ENCODE measurements at places on chromosomes 2 and 18.

DNA sequence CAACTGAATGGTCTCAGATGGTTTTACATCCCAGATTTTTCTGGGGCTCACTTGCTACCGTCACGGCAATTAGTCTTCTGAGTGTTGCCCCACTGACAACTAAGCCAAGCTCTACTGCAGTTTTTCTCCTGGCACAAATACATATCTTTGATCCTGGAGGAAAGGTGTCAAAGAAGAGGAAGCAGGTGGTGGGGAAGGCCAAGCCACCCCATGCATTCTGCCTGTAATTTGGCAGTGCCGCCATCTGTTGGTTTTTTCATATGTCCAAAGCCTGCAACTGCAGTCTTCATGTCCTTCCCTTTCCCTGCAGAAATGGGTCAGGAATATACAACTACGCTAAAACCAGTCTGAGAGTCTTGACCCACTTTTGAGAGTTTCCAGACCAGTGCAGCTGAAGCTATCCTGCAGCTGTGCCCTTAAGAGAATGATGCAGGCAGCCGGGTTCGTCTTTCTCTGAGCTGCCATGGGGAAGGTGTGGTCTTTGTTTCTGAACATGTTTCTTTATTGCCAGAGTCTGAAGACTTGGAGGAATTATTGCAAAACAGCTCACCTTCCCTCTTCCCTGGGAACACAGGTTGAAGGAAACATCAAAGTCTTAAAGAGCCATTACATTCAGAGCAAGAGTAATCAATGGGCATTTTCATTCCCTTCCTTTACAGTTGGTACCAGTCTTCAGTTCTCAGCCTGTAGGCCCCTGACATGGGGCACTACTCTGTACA is 71.8 kb upstream of the ATL2 start:
- no peak overlapping the region for H3K4me3 ChIP-seq
- no peaks in the 10 kb centered on the region for H3K36me3 ChIP-seq
- no peak for DNase-seq
- H3K4me1 ChIP-seq = peaks cover 14% of the 10 kb centered on the region
- H3K27me3 ChIP-seq = no peaks in the 10 kb centered on the region

- DNase-seq = no peak
- no peaks in the 10 kb centered on the region for H3K36me3 ChIP-seq
Measured at GRCh38 chr18:24947521-24948305, 404.3 kb downstream of the ZNF521 start.

GRCh38 chr2:85971366-85971765 is 82.6 kb upstream of the ST3GAL5 start:
- H3K4me3 ChIP-seq = no peak overlapping the region
- DNase-seq = no peak
- no peaks in the 10 kb centered on the region for H3K27me3 ChIP-seq

GRCh38 chr2:9696731-9697130 is 65.9 kb upstream of the YWHAQ start:
- no peak overlapping the region for H3K27ac ChIP-seq
- no peaks in the 10 kb centered on the region for H3K36me3 ChIP-seq
- no peak for DNase-seq
- peaks cover 7% of the 10 kb centered on the region for H3K4me1 ChIP-seq
- no peak overlapping the region for H3K4me3 ChIP-seq

DNA sequence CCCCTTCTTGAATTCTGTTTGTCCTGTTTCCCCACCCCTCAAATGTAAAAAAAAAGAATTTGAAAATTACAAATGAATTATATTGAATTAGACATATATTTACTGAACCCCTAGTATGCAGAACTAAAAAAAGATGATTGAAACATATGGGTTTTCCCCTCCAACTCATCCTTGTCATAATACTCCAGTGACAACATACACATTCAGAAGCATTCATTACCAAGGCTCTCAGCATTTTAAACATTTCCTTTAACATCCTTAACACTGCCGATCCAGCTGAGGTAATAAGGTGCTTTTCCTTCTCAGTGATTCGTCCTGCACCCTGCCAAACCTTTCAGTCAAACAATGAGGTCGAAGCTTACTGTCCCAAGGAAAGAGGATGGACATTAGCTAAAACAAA is 53.1 kb upstream of the DTNB start:
- H3K4me3 ChIP-seq = no peak overlapping the region
- H3K27me3 ChIP-seq = no peaks in the 10 kb centered on the region
- peaks cover 10% of the 10 kb centered on the region for H3K4me1 ChIP-seq
- no peak overlapping the region for H3K27ac ChIP-seq
- no peak for DNase-seq

GRCh38 chr2:183037074-183037552 is 1.1 kb downstream of the NCKAP1 start:
- DNase-seq = no peak
- peaks cover 21% of the 10 kb centered on the region for H3K27me3 ChIP-seq
- H3K4me3 ChIP-seq = peak overlapping the region; percentile 97
- H3K36me3 ChIP-seq = no peaks in the 10 kb centered on the region
- H3K27ac ChIP-seq = peak overlapping the region; percentile 99
- H3K4me1 ChIP-seq = peaks cover 35% of the 10 kb centered on the region

DNA sequence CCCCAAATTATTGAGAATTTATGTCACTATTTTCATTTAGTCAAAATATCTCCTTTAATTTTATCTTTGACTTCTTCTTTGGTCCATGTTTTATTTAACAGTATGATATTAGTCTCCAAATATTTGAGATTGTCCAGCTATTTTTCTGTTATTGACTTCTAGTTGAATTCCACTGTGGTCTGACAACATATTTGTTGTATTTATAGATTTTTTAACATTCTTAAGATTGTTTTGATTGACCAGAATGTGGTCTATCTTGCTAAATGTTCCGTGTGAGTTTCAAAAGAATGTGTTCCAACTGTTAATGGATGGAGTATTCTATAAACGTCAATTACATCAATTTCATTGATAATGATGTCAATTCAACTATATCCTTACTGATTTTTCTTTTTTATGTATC is 1452.1 kb downstream of the SUCLG1 start:
- no peak overlapping the region for H3K27ac ChIP-seq
- no peaks in the 10 kb centered on the region for H3K36me3 ChIP-seq
- no peaks in the 10 kb centered on the region for H3K4me1 ChIP-seq

DNA sequence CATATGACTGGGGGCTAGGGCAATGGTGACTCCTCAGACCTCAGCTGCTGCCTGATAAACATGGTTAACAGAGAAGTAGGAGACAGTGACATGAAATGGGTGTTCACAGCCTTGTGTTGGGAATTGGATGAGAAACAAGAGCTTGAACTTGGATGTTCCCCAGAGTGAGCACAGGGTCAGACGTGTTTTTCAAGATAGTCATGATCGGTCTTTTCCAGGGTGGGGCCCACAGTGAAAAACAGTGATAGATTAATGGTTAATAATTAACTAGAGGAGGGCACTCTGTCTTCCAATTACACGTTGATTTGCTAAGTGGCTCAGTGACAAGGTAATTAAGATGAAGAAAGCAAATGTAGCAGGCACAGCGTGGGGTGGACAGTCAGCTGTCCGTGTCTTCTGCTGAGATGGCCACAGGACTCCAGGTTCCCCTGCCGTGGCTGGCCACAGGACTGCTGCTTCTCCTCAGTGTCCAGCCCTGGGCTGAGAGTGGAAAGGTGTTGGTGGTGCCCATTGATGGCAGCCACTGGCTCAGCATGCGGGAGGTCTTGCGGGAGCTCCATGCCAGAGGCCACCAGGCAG is at the start of gene UGT1A3:
Gene UGT1A3, plus strand, starts transcription at position 320 of the 579 bp plus-strand sequence. Its CDS starts 85 bp downstream, at position 405.
- H3K27ac ChIP-seq = no peak within 1 kb of the TSS
- no peaks in the 10 kb centered on the region for H3K36me3 ChIP-seq
- no peaks in the 10 kb centered on the region for H3K27me3 ChIP-seq
- no peak for DNase-seq
- H3K4me3 ChIP-seq = no peak within 1 kb of the TSS

GRCh38 chr2:177556153-177556552 is 163.6 kb downstream of the AGPS start:
- H3K27me3 ChIP-seq = no peaks in the 10 kb centered on the region
- H3K4me1 ChIP-seq = no peaks in the 10 kb centered on the region
- no peaks in the 10 kb centered on the region for H3K36me3 ChIP-seq
- H3K27ac ChIP-seq = no peak overlapping the region
- DNase-seq = no peak
- H3K4me3 ChIP-seq = no peak overlapping the region

GRCh38 chr18:7830468-7830867 is 263.4 kb downstream of the PTPRM start:
- H3K27me3 ChIP-seq = no peaks in the 10 kb centered on the region
- H3K36me3 ChIP-seq = no peaks in the 10 kb centered on the region
- H3K4me3 ChIP-seq = no peak overlapping the region
- H3K4me1 ChIP-seq = no peaks in the 10 kb centered on the region

DNA sequence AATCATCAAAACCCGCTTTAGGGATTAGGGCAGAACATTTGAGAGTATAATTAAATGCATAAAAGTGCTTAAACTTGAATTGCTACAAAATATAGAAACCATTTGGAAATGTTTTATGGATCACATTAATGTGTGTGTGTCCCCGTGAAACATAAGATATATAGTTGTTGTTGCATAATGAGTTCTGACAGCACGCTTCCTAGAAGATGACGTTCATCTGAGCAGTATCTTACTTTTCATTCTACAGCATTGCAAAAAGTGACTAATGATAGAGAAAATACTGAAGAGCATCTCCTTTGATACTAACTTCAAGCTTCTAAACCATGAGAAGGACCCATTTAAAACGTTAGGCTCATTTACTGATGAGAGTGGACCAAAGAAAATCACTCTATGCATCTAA is 63.7 kb downstream of the SLC8A1 start:
- no peak overlapping the region for H3K4me3 ChIP-seq
- H3K36me3 ChIP-seq = no peaks in the 10 kb centered on the region
- H3K27me3 ChIP-seq = no peaks in the 10 kb centered on the region
- H3K4me1 ChIP-seq = no peaks in the 10 kb centered on the region
- no peak for DNase-seq

DNA sequence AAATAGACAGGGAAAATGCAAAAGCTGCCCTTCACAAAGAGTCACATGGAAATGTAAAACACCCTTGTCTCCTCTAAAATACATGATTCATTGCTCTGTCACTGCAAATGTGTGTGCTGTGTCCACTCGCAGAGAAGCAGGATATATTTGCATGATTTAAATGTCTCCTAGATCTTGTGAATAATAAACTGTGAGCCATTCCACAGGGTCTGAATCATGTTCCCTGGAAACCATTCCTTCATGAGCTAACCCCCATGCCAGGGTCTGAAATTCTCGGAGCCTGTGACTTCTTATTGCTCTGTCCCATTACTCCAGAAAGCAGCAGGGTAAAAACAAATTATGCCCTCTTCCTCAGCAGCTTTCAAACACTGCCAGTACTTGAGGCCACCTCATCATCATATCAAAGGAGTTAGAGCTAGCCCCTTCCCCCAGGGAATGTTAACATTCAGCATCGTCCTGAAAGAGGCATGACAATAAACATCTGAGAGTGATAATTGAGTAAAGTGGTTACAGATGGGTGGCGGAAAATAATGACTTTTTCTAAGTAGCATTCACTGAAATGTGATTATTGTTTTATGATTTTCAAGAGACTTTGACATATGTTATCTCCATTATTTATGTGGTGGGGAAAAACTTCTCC is 11.7 kb upstream of the CNGA3 start:
- H3K36me3 ChIP-seq = no peaks in the 10 kb centered on the region
- H3K27ac ChIP-seq = no peak overlapping the region
- peak; percentile 15 for DNase-seq
- peaks cover 18% of the 10 kb centered on the region for H3K4me1 ChIP-seq
- H3K27me3 ChIP-seq = no peaks in the 10 kb centered on the region
- H3K4me3 ChIP-seq = no peak overlapping the region
